ENCODE measurements at places on chromosomes 6 and 20. TPM values are rescaled to one million over a fixed set of nuclear protein-coding genes. Genes with fewer than 3 reads are reported as not detected.

Gene RGS19
- total RNA-seq: 31.5 TPM

Gene OVOL2
- not detected for total RNA-seq

DNA sequence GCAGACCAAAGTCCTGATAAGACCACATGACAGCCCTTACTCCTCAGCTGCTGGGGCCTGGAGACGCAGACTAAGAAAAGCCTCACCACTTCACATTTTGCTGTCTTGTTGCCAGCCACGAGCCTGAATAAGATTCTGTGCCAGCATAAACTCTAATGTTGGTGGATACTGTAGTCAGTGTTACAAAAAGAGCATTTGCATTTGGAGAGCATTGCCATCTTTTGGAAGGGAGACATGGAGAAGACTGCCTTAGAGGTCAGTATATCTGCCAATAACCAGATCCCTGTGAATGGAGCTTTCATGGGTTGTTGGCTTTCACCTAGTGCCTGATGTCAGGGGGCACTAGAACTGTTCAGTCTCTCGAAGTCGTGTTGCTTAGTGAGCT lies 315.2 kb downstream of the ZFAND3 start:
- no peak for DNase-seq

Gene MYCT1
- total RNA-seq: 3.1 TPM

- DNase-seq: peak; percentile 40
These were observed 109.4 kb upstream of the KCNG1 start for GRCh38 chr20:51132279-51132678.

Gene C6orf163
- 4.3 TPM for total RNA-seq

DNA sequence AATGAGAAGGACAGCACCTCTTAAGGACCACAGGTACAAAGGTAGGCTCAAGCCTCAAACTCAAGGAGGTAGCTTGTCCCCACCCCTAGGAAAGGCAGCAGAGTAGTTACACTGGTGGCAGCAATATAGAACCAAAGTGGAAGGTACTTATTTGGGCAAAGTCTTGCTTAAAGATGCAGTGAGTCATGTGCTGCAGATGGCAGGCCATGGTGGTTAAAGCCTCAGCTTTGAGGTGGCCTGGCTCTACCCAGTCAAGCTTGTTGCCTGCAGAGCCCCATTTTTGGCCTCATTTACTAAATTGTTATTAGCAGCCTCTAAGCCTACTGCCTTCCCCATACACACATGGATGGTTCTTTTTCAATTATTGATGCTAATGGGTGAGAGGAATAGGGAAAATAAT lies 146.0 kb downstream of the ELOVL4 start:
- DNase-seq: no peak

- no peak for DNase-seq
These were observed 54.7 kb upstream of the CDKAL1 start for GRCh38 chr6:20479526-20479925.

GRCh38 chr20:61705386-61706258 lies 360.1 kb downstream of the TAF4 start:
- DNase-seq: no peak

GRCh38 chr20:34907616-34908469 lies 31.4 kb downstream of the ACSS2 start:
- peak; percentile 94 for DNase-seq

- no peak for DNase-seq
These were observed 131.3 kb upstream of the MTHFD1L start for GRCh38 chr6:150734235-150734634.
